ENCODE measurements at places on chromosomes 7 and 10.

DNA sequence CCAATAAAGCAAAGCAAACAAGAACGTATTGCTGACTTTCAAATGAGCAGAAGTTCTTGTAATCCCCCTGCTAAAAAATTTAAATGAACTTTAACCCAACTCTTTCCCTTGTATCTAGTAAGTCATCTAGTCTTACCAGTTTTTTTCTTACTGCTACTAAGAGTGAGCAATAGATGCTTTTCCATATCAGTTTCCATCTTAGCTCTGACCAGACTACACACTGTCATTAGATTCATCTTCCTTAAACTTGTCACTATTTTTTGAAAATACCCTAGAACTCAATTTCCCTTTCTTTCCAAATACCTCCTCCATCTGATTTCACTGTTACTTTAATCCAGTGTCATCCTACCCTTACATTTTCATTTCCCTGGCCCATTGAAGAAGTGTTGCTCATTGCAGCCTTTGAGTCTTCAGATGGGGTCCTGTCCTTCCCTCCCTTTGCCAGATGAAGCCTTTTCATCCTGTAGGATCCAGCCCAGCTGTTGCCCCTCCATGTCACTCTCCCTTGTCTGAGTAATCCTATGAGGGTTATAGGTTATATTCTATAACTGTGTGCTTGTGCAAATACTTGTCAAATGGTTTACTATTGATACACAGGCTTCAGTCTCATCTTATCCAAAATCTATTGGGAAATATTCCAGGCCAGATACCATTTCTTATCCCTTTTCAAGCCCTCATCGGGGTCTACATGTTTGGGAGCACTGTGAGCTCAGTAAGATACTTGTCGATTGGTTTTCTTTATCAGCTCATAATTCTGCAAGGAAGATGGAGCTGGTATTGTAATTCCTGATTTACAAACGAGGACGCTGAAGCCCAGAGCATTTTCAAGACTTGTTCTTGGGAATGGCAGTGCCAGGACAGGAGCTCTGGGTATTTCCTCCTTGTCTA, 51.5 kb upstream of the ITGB1 start:
- DNase-seq = no peak

GRCh38 chr10:50393784-50394467, 142.6 kb upstream of the ASAH2 start:
- DNase-seq = no peak

GRCh38 chr10:98195120-98195519, 60.7 kb downstream of the R3HCC1L start:
- DNase-seq = no peak

DNA sequence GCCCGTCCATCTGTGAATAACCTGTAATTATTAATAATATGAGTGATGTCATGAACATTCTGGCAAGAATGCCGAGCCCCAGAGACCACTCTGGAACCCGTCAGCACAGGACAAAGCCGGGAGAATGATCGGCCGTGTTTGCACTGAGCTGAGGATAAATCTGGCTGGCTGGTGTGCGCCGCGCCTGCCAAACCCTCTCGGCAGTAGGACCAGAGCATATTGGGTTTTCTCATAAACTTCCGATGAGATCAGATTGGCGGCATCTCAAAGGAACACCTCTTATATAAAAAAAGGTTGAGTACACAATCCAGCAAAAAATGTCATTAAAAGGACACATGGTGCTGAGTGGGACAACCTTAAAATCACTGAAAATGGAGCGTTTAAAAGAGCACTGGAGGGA, 296.0 kb upstream of the MKI67 start:
- DNase-seq = no peak

- no peak for DNase-seq
These were observed 540.2 kb downstream of the LRMDA start for GRCh38 chr10:75971402-75972211.

DNA sequence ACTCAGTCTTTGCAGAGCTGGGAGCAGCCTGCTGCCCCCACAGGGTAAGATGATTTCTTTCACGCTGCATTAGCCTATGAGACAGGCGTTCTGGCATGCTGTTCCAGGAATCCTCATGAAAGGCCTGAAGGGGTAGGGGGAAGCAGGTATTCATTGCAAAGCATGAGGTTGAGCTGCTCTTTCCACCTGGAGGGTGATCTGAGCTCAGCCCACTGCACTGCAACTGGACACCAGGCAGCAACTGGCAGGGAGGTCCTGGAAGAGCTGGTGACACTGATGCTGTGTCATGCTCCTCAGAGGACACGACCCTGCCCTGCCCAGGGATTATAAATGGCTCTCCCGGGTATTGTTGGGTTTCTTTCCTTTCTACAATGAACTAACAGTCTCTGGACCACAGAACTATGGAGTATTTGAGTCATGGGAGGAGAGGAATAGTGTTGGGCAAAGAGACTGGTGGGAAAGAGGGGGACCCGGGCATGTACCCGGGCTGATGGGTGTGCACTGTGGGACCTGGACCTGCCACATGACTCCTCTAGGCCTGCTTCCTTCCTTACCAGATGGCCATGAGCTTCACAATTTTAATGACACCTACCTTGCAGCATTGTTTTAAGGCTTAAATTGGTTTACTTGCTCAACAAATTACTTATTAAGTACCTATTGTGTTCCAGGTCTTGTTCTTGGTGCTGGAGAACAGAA, 24.3 kb downstream of the SLC25A28 start:
- DNase-seq = no peak

DNA sequence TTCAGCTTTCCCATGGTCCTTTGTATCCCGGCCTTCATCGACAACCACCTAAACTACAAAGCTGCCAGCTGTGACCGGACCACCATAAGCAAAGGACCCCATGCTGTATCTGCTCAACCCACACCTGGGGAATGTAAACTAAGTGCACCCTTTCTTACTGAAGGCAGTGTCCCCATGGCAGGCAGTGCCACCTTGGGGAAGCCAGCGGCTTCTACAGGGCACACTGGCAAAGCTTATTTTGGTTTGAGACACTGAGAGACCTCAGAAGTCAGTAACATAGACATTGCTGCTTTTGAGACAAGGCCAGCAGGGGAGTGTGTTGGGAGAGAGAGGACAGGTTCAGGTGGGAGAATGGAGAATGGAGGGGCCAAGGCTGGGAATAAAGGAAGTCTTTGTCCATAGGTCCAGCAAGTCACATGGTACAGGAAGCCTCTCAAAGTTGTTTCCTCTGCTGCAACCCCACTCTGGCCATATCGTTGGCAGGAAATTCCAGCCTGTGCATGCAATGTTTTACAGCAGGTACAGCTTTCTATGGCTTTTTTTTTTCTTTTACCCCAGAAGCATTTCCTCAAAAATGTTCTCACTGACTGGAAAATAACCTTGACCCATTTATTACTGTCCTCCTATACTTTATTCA, 85.9 kb upstream of the NPVF start:
- no peak for DNase-seq

DNA sequence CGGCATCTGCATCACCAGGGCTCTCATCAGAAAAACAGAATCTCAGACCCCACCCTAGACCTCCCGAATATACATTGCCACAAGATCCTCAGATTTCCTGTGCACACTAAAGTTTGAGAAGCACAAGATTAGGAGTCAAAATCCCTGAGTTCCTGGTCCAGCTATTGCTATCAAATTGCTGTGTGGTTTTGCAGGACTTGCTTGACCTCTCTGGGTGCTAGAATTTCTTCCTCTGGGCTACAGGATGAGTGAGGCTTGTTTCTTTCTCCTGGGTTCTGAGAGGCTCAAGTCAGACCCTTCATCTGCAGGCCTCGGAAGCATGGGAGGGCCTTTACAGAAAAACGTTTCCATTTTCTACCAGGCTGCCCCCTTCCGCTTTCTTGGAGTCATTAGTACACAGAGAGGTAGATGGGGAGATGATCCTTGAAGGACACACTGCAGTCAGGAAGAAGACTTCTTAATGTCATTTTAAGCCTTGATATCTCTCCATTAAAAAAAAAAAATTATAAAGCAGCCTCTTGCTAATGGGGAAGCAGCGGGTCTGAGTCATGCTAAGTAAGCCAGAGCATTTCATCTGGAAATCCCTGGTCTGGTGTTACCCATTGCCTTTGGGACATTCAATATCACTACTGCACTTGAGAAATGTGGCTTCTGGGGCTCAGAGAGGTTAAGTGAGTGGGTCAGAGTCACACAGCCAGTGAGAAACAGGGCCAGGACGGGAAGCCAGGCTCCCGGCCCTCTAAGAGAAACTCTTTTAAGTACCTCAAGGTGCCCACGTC, 173.5 kb downstream of the KCNMA1 start:
- no peak for DNase-seq

GRCh38 chr7:82605247-82605864, 161.8 kb upstream of the CACNA2D1 start:
- no peak for DNase-seq

DNA sequence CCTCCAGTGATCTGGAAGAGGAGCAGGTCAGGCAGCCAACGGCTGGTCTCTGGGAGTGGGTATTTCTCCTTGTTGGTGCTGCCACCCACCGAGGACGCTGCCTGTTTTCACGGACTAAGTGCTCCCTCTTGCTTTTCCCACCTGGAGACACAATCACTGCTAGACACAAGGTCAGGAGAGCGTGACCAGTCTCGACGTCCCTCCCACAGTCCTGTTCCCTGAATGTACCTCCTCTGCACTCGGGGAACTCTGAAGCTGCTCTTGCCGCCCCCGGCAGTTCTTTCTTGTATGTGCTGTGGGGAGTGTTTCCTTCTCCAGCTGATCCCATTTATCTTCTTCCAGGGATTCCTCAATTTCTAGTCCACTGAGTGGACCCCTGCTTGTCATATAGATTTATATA, 89.4 kb downstream of the CYTH3 start:
- no peak for DNase-seq

DNA sequence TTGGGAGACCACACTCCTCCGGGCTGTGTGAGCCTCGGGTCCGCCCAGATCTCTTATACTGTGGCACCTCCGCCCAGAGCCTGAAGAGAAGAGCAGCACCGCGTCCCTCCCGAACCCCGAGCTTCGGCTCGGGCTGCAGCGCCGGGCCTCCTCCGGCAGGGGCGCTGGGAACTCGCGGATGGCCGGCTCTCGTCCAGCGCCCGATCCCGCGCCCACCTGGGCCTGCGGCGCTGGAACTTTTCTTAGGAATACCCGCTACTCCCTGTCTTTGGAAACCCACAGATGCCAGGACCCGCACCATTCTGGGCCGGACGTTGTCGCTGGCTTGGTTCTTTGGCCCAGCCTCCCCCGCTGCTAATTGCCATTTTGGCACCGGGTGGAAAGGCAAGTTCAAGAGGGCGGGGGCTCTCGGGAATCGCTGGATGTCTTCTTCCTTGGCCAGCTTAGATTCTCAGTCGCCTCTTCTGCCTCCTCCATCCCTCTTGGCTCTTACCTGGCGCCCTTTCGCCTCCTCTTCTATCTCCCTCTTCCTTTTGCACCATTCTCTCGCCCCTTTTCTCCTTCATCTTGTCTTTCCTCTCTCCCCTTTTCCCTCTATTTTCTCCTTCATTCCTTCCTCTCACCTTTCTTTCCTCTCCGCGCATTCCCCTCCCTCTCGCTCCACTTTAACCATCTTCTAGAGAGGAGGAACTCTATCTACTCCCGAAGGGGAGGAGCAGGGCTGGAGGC, 2.1 kb upstream of the SORCS3 start:
- no peak for DNase-seq

DNA sequence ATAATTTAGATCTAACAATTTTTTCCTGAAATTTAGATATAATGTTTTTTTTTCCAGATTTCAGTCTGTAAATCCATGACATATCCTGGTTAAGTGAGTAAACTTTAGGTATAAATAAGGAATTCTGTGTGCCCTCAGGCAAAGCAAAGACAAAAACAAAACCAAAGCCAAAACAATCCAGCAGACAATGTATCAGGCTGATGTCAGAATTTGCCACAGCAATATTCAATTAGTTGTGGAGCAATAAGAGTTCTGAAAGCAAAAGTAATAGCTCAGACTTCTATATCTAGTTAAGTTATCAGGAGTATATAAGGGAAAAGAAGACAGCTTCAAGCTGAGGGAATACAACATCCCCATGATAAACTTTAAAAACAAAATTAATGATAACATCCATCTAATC, 82.0 kb downstream of the MKX start:
- DNase-seq = no peak

DNA sequence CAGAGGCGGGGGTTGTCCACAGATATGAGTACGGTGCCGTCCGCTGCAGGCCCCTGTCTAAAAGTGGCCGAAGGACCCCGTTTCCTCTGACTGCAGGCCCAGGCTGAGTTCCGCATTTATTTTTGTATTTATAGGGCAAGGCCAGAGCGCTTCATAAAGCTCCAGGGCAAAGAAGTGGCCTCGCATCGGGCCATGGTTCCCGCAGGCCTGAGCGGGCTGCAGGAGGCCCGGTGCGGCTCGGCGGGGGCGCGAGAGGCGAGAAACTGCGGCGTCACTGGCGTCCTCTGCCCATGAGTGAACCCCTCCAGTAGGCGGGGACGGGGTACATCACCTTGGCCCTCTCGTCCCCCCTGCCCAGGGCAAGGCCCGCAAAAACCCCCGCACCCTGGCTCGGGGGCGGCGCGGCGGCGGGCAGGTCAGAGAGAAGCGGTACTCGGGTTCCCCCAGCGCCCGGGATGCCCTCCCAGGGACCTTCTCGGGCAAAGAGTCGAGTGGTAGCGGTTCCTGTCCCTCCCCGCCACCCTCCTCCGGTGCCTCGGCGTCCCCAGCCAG, 355.7 kb downstream of the DNAJB6 start:
- no peak for DNase-seq

GRCh38 chr10:128070721-128071416, 55.4 kb downstream of the MKI67 start:
- no peak for DNase-seq

GRCh38 chr10:59508296-59508695, 145.9 kb upstream of the FAM13C start:
- no peak for DNase-seq

DNA sequence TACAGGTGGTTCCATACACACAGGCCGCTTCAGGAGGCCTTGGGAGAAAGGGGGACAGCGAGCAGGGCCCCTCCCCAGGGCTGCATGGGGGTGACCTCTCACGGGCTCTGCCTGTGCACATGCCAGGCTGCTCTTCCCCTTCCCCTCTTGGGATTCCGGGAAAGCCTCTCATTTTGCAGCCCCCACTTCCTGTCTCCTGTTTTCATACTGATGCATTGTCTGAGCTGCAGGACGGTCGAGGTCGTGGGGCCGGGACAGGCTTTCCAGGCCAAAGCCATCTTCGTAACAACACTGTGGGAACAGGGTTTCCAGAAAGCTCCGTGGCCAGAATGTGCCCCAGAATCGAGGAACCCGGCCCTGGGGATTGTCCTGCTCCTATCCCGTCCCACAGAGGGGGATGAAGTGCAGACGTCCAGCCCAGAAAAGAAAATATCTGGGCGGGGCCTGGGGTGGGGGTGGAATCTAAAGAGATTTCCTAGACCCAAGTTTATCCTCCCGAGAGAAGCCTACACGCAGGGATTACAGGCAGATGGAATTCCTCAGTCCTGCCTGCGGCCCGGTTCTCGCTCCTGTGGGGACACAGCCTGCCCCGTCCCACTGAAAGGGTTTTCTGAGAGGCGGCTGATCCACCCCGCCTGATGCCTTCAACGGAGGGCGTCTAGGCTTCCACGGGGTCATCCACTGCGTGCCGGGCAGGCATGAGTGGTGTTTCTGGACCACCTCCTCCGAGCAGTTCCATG, 29.5 kb upstream of the DNAAF5 start:
- DNase-seq = no peak
